ENCODE measurements at places on chromosomes 16 and 17.

- DNase-seq = no peak
Observed at GRCh38 chr17:3669085-3669347, 404 bp downstream of the EMC6 start.

DNA sequence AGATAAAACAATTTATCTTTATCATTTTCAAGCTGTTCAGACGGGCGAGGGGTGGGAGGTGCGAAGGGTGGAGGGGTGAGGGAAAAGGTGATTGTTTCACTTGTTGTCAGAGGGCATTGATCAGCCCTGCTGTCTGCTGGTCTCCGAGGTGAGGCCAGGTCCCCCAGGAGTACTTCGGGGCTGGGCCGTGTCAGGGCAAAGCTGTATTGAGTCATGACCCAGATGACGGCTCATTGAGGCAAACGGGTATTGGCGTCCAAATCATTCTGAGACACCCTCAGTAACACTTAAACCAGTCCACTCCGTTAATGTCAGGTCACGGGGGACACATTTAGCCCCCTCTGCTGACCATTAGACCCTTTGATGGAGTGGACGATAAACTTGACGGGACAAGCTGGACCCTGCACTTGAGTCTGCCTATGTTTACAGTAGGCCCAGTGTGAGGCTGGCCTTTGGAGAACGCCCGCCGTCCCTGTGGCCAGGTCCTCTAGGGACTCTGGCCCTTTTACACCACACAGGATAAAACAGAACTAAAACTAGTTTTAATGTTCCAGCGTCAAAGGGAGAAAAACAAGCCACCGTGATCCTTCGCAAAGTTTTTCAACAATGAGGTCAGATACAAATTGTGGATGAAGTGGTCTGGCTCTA, 502.2 kb upstream of the ZFHX3 start:
- no peak for DNase-seq

- DNase-seq = no peak
Observed at GRCh38 chr16:1007284-1007850, 25.8 kb downstream of the SOX8 start.

GRCh38 chr16:26614237-26614841, 452.4 kb upstream of the C16orf82 start:
- no peak for DNase-seq
